ENCODE measurements at places on chromosomes 2 and 18.

DNA sequence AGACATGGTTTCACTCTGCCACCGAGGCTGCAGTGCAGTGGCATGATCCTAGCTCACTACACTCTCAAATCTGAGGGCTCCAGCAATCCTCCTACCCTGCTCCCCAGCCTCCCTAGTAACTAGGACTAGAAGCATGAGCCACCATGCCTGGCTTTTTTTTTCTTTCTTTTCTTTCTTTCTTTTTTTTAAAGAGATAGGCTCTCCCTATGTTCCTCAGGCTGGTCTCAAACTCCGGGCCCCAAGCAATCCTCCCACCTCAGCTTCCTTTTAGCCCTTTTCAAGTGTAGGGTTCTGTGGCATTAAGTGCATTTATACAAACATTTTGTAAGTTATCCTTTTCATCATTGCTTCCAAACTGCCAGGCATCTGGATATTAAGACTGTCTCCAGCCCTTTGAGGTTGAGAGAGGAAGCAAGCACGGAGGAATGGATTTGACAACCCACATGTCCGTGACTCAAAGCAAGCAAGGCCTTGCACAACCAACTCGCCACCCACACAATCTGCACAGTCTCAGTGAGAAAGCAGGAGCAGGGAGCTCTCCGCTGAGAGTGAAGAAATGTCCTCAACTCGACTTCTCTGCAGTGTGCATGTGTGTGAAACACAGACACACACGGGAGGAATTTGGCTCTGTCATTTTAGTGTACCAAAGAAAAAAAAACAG is 65.6 kb downstream of the ATP8B1 start:
- no peak for DNase-seq

GRCh38 chr2:29004755-29005154 is 23.7 kb downstream of the TOGARAM2 start:
- DNase-seq: no peak

GRCh38 chr2:175840256-175840655 is 161.8 kb downstream of the LNPK start:
- DNase-seq: no peak

DNA sequence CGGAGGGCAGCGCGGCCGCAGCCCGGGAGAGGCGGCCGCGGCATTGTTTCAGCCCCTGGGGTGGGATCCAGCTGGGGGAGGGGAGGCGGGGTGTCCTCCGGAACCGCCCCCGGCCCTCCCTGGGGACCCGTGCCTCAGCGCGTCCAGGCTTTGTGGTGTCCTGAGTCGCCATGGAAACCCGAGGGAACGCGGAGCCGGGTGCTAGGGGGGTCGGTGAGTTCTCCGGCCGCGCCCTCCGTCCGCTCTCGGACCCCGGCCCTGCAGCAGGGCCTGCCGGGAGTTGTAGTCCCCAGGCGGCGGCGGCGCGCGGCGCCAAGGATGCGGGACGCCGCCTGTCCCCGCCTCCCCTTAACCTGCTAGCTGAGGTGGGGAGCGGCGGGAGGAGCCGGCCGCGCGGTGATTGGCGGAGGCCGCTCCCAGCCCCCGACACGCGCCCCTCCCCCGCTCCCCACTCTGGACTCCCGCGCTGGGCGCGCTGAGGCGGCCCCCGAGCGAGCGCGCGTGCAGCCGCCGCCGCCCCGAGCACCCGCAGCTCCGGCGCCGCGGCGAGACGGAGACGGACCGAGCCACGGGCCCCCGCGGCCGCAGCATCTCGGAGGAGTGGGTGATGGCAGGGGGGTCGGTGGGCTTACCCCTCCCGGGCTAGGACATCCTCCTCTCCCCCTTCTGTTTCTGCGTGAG is at the start of gene DPYSL5:
TSS of gene DPYSL5 (plus strand) at position 478 of the 681 bp plus-strand sequence. CDS start 50,368 bp downstream, outside the sequence.
- peak; percentile 94 for DNase-seq

DNA sequence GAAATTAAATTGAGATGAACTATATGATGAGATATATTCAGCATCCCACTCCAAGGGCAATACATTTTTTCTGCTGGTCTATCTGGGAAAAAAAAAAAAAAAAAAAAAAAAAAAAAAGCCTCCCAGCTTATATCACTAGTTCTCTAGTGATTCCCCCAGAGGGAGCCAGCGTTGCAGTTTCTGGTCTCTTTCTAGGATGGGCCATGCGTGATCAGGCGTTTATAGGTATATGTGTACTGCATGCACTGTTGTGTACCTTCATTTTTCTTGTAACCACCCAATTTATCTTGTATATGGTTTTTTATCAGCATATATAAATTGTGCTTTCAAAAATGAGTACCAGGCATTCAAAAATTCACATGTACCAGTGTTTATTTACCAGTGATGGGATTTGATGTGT is 35.1 kb downstream of the DCDC2C start:
- DNase-seq: no peak

DNA sequence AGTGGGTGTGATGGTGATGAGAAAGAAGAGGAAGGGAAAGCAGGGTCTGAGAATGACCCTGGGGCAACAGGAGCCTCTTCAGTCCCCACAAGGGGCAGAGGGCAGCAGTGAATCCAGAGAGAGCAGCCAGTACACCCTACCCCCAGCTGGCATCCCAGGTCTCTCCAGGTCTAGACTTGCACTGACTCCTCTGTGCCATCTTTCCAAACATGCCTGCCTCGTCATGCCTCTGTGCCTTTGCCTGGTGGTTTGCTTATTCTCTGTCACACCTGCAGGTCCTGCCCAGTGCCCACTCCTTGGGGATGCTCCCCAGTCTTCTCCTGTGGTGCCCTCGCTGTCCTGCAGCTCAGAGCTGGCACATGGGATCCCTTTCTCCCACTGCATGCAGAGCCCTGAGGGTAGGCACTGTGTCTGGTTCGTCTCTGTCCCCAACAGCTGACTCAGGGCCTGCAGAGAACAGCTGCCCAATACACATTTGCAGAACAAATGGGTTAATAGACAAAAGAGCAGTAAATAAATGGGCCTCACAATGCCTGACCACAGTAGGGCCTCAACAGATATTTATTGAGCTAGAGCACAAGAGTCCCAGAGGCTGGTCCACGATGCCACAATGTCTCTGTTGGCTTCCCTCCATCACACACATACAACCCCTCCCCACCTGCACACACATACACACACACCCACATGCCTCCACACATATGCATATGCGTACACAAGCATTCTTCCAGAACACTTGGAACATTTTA is 89.8 kb downstream of the HS1BP3 start:
- no peak for DNase-seq

- DNase-seq: no peak
Observed at GRCh38 chr18:23936381-23936958, 78.1 kb upstream of the TTC39C start.

DNA sequence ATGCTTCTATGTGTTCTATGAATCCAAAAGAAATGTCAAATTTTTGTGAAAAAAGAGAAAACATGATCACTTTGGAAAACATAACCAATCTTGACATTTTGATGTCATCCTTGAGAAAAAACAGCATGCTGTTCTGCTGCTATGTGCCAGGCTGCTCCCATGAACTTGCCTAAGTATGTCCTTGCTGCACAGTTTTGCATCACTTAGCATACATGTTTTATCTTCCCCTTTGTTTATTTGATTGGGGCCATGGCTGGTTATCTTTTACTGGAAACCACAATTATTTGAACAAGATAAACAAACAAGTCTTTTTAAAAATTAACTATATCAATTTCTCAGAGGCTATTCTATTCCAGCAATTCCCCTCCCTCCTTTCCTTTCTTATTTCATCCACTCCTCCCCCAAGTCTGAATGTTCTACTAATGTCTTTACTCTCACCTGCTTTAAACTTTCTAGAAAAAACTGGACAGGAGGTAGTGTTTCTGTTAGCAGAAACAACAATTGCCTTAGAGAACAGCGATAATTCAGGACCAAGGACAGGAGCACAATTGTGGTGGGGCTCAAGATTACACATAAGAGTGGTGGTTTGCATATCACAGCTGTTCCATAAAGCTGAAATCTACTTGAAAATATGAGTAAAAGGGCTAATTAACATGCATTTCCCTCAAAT is 6.7 kb downstream of the AOX1 start:
- no peak for DNase-seq

- DNase-seq: no peak
Observed at GRCh38 chr18:12968115-12968514, 20.3 kb downstream of the SEH1L start.

- DNase-seq: no peak
Observed at GRCh38 chr18:62769216-62769615, 53.9 kb downstream of the PHLPP1 start.
